Stimulated activated CD4-positive, alpha-beta T cell treated with anti-CD3 and anti-CD28 coated beads, TNF-alpha, amount 100 ng/mL, for 48 hours (primary cell): ENCODE measurements at places on chromosomes 11 and 22.
A peak's percentile ranks its signal among the peaks of the same experiment; 100 is the strongest.

GRCh38 chr22:35352214-35353111 lies 28.4 kb upstream of the HMOX1 start:
- peak; percentile 37 for DNase-seq

DNA sequence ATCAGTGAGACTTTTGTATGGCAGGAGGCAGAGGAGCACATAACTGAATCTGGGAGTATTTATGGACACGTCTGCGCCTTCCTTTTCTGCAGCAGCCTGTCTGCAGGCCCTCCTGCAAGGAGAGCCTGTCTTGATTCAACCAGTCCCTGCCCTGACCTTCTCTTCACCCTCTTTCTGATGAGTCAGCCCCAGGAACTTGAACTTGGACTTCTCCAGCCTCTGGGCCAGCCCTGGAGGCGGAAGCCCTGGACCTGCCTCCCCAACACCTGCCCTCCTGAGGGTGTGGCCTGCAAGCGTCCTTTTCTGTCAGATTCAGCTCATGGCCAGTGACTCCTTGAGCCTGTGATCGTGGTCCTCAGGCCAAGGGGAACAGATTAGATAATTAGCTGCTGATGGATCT lies 20.0 kb downstream of the DAGLA start:
- no peak for DNase-seq

DNA sequence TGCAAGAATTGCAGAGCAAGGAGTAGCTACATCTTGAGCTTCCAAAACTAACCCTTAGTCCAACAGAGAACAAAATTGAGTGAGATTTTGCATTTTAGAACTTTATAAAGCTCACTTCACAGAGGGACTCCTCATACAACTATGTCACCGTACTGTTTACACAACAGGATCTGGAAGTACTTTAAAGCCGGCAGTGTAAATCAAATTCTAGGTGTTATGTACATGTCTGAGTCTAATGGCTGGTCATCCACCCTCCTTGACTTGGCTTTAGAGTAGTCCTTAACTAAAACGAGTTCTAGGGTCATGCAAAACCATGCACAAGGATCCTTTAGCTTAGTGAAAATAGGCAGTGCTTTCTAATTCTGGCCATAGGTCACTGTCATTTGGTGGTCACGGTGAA lies 23.5 kb downstream of the IRAG1 start:
- no peak for DNase-seq

- DNase-seq, result no peak
Observed at GRCh38 chr22:50546326-50547262, 895 bp downstream of the KLHDC7B start.

DNA sequence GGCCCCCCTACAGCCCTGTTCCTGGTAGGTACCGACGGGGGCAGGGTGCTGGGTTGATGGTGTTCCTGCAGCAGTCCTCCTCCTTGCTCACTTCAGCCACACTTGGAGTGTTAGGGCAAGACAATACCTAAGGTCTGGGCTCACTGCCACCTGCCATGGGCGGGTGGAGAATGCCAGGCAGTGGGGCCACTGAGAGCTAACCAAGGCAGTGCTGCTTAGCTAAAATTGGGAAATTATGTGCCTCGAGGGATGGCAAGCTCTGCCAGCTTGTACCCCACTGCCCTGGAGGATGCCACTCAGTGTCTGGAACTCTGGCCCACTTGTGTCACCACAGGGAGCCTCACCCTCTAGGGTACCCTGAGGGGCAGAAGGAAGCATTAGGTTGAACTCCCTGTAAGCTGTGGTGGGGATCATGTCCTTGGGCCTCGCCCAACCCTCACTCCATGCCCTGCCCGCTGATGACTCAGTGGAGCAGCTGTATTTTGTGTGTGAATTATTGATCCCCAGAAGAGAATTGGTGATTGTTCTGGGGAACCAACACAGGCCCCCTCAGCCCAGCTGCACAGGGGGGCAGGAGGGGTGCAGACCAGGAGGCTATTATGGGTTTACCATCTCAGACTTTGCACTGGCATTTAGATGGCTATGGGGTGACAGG lies 17.7 kb downstream of the PHLDB1 start:
- DNase-seq, result no peak

GRCh38 chr11:117143390-117143789 lies 697 bp upstream of the PAFAH1B2 start:
- DNase-seq, result peak; percentile 17

DNA sequence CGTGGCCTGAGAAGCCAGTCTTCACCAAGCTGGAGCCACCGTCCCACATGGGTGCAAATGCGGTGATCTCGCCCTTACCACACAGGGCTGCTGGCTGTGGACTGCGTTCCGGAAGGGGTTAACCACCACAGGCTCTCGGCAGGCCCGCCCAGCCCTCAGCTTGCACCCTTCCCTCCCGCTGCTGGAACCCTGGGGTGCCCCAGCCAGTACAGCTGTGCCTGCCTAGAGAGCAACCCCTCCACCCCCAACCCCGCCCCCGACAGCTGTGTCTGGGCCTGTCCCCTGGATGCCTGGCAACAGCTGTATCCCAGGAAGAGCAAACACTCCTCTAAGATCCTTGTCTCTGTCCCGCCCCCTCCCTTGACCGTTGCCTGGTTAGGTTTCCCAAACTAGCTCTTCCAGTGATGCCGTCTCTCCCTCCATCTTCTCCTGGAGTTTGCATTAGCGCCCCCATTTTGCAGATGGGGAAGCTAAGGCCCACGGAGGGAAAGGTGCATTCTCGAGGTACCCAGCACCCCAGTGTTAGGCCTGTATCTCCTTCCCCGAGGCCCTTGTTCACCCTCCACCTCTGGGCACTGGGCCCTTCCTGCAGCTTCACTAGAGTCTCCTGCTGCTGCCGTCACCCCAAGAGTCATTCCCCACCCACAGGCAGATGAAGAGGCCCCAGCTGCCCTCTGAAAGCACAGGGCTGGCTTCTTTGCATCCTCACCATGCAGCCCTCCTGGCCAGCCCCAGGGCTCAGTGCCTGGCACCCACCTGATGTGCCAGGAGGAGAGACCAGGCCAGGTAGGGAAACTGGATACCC lies 12.6 kb upstream of the COX8A start:
- no peak for DNase-seq

GRCh38 chr11:120615391-120615790 lies 103.8 kb downstream of the GRIK4 start:
- DNase-seq, result no peak

- DNase-seq, result no peak
Observed at GRCh38 chr11:120030411-120030810, 107.5 kb downstream of the TRIM29 start.

DNA sequence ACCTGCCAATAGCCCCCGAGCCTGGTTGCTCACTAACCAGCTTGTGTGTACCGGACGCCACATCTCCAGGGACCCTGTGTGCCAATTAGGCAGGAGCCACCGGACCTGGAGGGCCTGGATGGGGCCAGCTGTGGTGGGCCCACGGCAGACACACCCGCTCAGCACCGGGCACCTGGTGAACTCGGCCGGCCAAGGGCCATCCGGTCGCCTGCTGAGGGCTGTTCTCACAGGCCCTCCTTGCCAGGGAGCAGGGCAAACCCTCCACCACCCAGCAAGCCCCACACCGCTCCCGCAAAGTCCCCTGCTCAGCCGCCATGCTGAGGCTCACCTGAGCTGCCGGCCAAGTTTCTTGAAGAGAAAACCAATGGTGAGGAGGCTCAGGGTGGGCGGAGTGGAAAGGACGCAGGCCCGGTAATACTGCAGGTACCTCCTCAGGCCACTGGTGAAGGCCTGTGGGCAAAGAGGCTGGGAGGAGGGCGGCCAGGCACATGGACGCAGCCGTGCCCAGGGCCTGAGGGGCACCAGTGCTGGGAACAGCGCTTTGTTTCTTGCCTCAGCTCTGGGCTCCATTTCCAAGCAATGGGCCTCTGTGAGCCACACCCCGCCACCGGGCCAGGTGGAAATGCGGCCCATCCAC lies 17.1 kb downstream of the TUBGCP6 start:
- DNase-seq, result no peak

DNA sequence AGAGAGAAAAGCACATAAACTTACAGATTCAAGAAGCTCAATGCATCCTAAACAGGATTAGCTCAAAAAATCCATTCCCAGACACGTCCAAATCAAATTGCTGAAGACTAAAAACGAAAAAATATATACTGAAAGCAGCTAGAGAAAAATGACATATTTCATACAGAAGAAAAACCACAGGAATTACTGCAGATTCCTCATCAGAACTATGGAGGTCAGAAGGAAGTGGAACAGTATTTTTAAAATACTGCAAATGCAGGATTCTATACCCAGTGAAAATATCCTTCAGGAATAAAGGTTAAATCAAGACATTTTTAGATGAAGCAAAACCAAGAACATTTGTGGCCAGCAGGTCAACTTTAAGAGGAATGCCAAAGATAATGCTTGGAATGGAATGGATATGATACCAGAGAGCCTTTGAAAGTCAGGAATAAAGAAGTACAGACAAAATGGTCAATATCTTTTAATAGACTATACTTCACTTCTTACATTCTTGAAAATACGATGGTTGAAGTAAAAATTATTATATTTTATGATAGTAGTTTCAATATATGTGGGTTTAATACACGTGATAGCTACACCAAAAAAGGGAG lies 352.9 kb downstream of the CTTN start:
- DNase-seq, result no peak

DNA sequence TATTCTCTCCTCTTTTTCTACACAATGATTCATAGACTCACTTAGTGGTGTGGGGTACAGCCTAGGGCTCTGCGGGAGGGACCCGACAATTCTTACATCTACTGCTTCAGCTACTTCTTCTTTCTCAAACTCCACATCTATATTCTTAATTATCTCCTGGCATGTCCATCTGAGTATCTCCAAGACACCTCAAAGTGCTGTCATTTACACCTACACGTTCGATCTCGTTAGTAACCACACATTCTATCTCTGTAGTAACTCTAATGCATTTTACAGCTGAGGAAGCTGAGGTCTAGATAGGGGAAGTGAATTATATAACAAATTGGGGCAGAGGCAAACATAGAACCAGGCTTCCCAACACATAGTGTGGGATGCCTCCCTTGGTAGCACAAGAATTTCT lies 27.7 kb upstream of the RRM1 start:
- no peak for DNase-seq

DNA sequence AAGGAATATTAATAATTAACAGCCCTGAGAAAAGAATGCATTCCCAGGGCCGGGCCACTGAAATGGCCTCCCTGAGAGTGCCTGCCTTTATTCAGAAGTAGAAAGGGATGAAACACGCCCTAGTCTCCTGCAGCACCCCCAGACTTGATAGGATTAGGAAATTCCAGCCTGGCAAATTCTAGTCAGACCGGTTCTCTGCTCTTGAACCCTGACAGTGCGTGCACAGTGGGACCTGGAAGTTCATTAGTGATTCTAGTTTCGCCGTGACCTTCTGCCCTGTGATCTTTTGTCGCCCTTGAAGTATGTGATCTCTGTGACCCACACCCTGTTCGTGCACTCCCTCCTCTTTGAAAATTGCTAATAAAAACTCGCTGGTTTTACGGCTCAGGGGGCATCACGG lies 2.1 kb upstream of the GSTP1 start:
- no peak for DNase-seq

DNA sequence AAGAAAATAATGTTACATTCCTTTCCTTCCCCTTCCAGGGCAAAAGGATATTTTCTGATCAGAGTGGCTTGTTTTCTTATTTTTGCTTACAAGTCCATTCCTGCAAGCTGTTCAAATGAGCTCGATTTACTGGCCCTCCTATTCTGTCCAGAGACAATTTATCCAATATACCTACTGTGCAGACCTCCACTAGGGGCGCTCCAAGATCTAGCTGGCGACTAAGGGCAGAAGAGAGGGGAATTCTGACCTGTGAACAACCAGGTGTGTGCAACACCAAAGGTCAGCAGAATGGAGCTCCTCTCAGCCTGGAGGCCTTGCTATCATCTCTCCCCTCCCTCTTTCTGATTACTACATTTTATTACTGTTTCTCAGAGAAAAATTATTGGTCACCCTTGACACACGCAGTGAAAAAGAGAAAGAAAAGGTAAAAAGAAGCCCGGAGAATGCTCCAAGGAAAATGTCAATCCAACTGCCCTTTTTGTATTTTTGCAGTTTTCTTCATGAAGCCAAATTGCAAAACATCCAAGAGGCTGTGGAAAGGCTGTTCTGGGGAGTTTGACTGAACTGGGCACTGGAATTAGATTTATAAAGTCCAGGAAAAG lies 3.2 kb downstream of the SEZ6L start:
- DNase-seq, result no peak

DNA sequence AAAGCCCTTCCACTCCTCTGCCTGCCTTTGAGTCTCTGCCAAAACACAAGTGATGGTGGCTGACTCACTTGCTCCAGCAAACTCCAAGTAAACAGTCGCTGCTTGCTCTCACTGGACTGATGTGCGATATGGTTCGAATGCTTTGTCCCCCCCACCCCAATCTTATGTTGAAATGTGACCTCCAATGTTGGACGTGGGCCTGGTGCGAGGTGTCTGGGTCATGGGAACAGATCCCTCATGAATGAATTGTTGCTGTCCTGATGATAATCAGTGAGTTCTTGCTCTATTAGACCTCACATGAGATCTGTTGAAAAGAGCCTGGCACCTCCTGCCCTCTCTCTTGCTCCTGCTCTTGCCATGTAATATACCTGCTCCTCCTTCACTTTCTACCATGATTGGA lies 747.9 kb downstream of the OPCML start:
- DNase-seq, result no peak

DNA sequence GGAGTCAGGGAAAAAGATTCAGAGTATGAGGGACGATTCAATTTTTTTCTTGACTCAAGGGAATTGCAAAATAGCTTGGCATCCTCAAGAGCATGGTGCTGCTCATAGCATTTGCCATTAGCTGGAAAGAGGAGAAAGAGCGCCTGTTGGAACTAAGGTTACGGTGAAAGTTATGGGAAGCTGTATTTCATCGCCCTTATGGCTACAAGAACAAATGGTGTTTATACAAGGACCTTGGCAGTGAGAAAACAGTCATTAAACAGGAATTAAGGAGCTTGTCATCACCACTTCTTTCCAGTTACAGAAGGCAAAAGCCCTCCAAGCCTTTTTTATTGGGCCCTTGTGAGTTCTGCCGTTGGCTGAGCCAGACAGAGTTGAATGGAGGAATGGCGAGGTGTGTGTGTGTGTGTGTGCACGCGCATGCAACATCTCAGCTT lies 74.2 kb downstream of the ALX4 start:
- no peak for DNase-seq

DNA sequence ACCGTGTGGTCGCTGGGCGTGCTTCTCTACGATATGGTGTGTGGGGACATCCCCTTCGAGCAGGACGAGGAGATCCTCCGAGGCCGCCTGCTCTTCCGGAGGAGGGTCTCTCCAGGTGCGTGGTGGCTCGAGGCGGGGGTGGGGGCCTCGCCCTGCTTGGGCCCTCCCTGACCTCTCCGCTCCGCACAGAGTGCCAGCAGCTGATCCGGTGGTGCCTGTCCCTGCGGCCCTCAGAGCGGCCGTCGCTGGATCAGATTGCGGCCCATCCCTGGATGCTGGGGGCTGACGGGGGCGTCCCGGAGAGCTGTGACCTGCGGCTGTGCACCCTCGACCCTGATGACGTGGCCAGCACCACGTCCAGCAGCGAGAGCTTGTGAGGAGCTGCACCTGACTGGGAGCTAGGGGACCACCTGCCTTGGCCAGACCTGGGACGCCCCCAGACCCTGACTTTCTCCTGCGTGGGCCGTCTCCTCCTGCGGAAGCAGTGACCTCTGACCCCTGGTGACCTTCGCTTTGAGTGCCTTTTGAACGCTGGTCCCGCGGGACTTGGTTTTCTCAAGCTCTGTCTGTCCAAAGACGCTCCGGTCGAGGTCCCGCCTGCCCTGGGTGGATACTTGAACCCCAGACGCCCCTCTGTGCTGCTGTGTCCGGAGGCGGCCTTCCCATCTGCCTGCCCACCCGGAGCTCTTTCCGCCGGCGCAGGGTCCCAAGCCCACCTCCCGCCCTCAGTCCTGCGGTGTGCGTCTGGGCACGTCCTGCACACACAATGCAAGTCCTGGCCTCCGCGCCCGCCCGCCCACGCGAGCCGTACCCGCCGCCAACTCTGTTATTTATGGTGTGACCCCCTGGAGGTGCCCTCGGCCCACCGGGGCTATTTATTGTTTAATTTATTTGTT lies 2.4 kb downstream of the PIM3 start:
- DNase-seq, result no peak
